Activated CD4-positive, alpha-beta T cell treated with anti-CD3 and anti-CD28 coated beads for 24 hours (primary cell): ENCODE measurements at places on chromosomes 3 and 15.

DNA sequence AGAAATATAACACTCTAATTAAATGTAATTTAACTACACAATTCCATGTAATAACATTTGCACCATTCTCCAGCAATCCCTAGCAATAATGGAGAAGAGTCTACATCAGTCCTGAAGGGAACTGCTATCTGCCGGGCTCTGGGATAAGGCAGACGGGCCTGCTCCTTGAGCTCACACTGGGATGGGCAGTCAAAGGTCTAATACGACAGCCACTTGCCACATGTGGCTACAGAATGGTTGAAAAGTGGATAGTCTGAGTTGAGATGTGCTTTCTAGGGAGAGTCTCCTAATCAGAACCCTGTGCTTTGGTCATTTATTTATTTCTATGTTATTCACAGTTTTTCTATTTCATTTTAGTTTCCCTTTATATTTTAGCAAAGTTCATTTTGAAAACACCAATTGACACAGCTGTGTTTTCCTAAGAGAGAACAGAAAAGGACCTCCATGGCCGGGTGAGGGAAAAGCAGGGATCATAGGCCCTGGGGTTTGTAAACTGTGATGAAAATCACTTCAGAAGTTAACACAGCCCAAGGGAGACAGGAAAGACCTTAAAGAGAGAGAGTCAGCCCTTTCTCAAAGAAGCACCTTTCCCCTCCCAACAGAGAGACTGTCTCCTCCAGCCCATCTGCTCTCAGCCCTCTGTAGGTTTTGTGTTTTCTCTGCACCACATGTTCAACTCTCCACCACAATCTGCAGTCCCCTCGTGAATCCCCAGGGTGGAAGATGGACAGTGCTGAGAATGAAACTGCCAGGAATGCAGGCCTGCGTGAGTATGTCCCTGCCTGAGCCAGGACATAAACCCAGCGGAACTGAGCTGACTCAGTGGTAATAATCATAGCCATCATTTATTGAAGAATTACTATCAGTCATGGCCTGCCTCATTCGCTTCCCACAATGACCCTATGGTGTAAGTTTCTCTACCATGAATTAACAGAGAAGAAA, 11.6 kb downstream of the FSIP1 start:
- no peak for DNase-seq

DNA sequence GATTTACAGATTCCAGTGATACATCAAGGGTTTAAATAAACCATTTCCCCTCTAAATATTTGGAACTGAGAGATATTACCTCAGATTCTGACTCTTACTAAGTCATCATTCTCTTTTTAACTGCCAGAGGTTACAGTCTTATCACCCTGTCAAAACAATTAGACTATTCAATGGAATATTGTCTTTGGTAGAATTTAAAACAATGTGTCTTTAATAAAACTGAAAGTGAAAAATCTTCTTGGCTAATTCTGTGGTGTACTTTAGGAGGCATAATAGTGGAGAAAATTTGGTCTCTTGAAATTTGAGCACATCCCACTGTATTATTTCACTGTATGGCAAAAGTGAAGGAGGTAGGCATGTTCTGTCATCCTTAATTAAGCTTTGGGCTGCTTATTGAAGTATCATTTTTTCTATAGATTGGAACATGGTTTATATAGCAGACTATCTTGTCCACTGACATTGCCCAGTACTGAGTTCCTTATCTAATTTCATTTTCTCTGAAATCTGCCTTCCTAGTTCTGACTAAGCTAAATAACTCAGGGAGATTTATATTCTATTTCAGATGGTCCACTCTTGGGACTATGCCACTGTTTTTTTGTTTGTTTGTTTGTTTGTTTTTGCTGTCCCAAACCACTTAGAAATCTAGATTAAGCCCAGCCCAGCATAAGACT, 48.0 kb upstream of the UTS2B start:
- no peak for DNase-seq

DNA sequence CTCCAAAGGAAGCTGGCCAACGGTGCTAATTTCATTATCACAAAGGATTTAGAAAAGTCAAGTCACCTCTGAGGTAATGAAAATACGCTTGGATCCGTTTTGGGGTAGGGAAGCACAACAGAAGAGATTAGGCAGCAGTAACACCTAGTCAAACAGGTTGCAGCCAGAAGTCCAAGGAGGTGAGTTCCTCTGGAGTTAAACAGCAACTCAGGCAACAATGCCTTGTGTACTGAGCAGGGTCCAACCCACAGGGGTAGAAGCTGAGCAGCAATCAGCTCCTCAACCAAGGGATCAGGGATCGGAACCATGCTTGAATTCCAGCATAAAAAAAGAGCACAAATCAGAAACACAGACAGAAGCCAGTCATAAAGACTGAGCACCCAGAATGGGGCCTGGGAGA, 88.1 kb upstream of the SPRED1 start:
- DNase-seq = no peak

- no peak for DNase-seq
Measured at GRCh38 chr3:196049653-196050052, 32.2 kb downstream of the TFRC start.

GRCh38 chr3:15513116-15513515, 8.4 kb downstream of the COLQ start:
- no peak for DNase-seq

DNA sequence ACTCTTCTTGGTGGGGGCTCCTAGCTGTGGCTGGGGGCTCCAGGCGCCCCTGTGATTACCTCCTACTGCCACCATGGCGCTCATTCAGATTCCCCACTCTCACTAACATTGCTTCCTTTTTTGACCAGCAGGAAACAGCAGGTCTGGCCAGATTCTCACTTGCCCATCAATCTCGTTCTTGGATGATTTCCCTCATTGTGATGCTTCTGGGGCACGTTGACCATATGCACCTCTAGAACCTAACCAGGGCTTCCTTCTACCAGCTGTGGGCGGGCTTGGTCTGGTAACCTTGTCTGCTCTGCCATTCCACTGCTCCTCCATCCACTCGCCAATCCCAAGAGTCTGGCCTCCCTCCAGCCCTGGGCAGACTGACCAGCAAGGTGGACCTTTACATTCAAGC, 35.9 kb upstream of the PTPN23 start:
- no peak for DNase-seq
